ENCODE measurements at places on chromosomes 3 and 15.

DNA sequence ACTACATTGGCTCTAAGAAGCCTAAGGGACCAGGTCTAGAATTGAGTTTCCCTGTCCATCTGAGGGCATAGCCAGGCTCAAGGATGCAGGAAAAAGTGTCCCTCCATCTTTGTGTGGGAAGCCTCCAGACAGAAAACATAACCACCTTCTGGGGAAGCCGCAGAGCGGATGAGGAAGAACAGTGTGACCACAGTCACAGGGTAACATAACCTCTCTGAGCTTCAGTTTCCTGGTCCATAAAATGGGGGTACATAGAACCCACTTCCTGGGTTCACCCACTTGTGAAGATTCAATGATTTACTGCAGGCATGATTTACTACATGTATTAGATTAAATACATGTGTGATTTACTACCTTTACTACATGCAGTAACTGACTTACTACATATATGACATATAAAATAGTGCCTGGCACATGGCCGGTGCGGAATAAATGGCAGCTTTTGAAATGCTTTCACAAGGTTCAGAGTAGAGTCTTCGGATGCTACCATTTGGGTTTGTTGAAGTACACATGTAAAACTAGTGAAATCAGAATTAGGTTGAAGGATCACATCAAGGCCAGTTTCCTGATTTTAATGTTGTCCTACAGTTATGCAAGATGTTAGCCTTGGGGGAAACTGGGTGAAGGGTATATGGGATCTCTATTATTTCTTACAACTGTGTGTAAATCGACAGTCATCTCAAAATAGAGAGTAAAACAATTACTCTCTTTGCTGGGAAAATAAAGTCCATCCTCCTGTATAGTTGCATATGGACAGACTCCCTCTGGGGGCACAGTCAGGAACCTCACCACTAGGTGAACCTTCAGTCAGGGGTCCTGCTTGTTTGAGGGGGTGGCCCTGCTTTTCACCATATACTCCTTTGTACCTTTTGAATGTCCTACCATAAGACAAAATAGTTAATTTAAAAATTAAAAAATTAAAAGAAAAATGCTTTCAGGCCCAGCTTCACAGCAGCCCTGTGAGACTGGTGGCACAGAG is 86.0 kb downstream of the SEMA5B start:
- no peak for DNase-seq

- no peak for DNase-seq
Measured at GRCh38 chr15:73305331-73306211, 63.2 kb downstream of the HCN4 start.

DNA sequence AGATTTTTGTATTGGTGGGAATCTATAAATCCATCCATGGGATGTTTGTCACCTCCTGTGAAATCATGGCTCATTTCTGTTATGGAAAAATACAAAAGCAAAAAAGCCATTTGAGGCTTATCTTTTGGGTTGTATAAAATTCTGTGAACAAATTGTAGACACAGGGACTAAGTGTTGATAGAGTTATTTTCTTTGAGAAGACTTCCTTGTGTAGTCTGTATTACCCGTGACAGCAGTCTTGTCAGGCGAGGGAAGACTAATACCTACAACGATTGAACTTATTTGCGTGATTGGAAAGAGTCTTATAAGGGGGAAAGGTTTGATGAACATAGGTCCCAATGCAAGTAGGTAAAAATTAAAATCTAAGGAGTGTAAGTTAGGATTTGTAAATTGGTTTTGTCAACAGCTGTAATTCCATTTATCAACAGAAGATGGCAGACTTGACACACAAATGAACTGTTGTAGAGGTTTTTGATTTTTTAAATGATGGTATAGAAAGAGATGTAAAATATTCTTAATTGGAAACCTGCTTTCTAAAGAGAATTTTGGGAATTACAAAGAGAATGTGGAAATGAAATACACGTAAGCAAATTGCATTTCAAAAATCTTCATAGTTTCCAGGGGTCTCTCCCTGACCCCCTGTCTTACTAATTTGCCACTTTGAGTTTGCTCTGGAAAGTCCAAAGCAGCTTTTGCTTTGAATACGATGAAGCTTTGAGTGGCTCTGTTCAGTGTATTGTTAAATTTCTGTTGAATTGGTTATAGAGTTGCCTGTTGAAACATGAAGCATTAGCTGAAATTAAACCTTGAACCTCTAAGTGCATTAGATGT is 33.2 kb downstream of the SLC25A26 start:
- DNase-seq = no peak

DNA sequence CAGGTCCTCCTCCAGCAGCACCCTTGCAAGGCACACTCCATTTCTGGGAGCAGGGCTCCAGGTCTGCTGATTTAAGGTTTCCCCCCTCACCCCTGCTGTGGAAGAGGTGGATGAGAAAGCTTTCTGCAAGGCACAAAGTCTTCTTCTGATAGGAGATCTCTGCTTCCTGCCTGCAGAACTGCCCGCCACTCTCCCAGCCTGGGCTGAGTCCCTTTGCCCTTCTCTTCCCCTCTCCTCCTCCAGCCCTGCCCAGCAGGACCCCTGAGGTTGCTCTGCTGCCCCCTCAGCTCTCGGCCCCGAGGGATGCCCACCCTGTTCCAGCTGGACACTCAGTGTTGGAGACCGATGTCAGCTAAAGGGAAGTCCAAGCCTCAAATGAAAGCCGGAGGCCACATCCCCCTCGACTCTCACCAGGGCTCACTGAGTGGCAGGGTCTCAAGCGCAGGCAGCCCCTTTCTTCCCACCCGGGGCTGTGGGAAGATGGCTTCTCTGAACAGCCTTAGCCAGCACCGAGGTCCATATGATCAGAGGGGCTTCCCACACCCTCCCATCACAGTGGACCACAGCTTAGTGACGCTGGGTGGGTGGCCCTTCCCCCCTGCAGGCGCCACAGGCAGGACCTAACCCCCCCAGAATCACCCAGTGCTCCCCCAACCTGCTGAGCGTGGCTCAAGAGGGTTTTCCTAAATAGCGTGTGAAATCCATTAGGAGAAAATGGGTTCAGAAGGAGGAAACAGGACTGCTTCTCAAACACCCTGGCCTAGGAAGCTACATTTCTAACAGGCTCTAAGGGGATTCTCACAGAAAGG is 4.0 kb downstream of the ATP10A start:
- no peak for DNase-seq

GRCh38 chr3:144455841-144456440 is 484.3 kb downstream of the DIPK2A start:
- DNase-seq = no peak

DNA sequence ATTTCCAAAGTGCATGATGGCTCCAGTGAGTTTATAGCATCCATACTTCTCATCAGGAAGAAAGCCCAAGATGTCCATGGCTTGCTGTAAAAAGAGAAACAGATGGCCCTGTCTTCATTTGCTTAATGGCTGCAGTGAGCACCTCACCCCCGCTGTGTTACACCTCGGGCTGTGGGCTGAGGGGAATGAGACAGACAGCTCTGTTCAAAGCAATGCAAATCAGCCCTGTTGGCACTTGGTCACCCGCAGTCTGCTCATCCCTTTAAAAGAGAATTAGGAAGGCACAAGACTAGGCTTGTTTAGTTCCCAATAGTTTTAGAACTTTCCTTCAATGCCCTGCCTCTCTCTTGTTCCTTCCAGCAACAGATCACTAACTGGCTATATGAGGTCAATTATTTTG is 25.2 kb downstream of the MYH15 start:
- DNase-seq = no peak

All from activated CD4-positive, alpha-beta T cell treated with anti-CD3 and anti-CD28 coated beads for 24 hours (primary cell).